ENCODE measurements at places on chromosomes 2 and 18.

- no peak for DNase-seq
Observed at GRCh38 chr2:48036312-48036711, 130.0 kb upstream of the FBXO11 start.

- DNase-seq, result no peak
Observed at GRCh38 chr2:171941316-171941699, 19.0 kb downstream of the HAT1 start.

DNA sequence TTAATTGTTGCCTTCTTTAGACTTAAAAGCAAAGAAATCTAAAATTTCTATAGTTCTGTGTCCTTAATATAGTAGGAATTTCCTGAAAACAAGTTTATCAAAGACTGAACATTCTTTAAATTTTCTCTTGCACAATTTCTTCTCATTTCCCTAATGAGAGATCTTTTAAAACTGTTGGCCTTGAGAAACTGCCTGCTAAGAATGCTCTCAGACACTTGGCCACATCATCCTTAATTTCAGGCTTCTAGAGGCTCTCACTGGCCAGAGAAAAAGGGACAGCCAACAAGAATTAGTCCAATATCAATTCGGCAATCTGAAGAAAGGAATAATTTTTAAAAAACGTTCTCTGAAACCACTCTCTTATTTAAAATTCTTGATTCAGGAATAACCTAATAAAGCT, 167.0 kb upstream of the CREB1 start:
- DNase-seq, result no peak

GRCh38 chr2:6072276-6072675, 380.1 kb downstream of the SOX11 start:
- no peak for DNase-seq

DNA sequence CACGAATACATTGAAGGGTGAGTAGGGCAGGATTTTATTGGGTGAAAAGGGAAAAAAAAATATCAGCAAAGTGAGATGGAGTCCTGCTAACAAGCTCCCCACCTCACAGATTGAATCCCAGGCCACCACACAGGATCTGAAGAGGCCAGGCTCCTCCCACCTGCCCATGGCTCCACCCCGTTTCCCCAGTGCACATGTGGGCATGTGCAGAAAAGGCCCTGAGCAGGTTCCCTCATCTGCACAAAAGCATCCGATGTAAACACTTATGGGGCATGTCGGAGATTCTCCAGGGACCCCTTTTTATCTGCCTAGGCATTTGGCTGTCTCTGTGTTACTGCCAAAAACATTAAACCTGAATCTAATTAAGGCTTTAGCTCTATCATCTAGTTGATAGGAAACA, 35.2 kb downstream of the SKA1 start:
- no peak for DNase-seq

GRCh38 chr2:191569025-191569424, 108.9 kb upstream of the NABP1 start:
- no peak for DNase-seq

DNA sequence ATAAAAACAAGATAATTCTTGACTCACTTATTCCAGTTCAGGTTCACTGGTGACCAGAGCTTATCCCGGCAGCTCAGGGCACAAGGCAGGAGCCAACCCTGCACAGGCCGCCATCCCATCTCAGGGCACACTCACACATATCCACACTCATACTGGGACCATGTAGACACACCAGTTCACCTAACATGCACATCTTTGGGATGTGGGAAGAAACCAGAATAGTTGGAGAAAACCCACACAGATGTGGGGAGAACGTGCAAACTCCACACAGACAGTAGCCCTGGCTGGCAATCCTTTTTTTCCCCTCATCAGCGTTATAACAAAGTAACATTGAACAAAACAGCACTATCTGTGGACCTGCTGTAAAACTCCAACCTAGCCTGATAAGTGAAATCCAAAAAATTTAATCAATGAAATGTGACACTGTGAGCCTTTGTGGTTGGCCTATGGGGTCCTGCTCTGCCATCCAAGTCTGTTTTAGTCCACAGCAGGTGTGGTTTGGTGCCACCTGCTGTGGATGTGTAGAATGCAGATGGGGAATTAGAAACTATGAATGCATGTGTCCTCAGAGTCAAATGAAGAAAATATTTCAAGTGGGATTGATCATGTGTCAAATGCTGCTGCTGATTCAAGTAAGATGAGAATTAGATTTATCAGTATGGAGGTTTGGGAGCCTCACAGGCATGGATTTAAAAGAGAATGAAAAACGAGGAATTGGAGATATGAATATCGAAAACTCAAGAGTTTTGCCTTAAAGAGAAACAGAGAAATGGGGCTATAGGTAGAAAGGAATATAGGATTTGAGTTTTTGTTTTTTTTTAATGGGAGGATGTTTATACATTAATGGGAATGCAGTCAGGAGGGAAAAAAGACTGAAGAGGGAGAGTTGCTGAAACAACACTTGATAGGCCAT, 47.0 kb downstream of the UGP2 start:
- peak; percentile 20 for DNase-seq

GRCh38 chr2:77813599-77813998, 291.4 kb upstream of the LRRTM4 start:
- DNase-seq, result no peak

DNA sequence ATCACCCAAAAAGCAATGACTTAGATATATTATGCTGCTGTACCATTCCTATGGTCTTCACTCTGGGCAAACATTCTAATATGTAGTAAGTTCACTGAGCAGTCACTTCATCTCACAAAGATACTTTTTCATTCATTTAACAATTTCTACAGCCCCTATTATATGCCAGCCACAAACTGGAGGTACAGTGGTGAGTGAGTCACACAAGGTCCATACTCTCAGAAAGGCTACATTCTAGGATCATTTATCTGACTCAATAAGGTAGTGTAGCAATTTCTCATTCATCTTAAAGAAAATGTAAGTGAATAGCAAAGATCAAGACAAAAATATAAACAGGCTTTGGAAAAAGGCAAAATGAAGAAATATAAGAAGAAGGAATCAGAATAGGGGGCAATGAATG, 40.5 kb downstream of the NHEJ1 start:
- DNase-seq, result no peak

- no peak for DNase-seq
Observed at GRCh38 chr2:240525802-240526201, 32.0 kb downstream of the ANKMY1 start.

DNA sequence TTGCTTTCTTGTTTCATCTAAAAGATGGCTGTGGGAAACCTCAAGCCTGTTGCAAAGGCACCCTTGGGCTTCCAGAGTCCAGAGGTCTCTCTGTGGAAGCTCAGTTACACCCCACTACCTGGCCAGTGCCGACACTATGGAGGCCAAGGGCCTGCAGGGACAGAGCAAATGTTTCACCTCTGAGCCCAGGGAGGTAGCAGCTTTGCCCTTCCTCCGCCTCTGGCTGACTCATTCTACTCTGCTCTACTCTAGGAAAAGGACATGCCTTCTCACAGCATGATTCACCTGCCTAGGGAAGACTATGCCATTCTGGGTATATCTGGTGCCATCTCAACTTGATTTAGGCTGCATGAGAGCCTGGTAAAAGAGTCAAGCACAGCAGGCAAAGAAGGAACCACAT, 12.2 kb downstream of the MYOM1 start:
- no peak for DNase-seq

DNA sequence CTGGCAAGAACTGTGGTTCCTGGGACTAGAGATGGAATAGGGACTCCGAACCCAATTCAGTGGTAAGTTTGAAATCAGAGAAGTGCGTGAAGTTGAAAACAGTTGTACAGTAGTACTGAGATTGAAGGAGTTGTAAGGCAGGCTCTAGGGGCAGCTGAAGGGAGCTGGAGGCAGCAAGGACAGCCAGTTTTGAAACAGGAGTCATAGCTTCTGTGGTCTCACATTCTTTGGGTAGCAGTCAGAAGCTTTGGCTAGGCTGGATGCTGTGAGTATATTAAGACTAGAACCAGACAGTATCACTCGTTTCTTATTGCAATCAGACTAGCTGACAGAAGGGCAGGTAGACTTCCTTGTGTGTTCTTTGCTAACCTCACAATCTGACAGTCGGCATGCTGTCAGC, 64.5 kb upstream of the ADAM23 start:
- no peak for DNase-seq

- DNase-seq, result peak; percentile 39
Observed at GRCh38 chr2:120448961-120449810, 103.2 kb downstream of the INHBB start.

GRCh38 chr2:111061191-111061590, 59.5 kb upstream of the BCL2L11 start:
- DNase-seq, result no peak

DNA sequence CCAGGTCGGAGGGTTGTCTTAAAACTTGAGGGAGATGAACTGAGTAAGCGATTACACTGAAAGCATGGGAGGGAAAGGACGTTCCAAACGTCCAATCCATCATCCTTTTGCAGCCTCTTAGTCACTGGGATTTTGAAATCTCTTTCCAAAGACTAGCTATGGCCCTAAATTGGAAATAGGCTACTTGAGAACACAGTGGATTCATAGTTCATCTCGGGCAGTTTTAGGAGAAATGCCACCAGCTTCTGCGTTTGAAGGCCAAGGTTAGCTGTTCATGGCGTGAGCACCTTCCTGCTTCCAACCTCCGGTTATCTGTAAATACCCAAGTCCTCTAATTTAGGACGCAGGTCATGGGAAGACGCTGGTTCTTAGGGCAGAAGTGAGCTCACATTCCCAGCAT, 821 bp upstream of the EML6 start:
- DNase-seq, result no peak

DNA sequence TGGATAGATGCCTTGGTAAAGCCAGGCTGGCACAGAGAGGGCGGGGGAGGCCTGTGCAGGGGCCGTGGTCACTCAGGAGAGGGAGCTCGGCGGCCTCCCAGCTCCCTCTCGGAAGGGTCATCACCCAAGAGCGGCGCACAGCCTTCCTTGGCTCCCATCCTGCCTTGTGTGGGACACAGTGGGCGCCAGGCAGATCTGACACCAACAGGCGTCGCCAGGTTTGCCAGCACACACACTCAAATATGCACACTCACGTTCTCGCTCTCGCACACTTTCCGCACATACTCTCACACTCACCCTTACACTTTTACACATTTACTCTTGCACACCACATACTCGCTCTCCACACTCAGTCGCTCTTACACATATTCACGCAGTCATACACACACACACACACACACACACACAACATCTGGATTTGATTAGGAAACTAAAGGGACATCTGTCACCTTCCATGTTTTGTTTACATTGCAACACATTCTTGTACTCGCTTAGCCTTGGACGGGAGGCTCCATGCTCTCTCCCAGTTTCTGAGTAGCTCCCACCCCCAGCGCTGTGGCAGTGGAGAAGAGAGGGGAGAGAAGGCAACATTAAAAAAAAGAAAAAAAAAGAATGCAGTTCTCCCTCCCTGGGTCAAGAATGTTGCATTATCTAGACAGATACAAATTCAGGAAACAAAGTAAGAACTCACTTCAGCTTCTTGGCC, 10.5 kb downstream of the CHMP1B start:
- DNase-seq, result no peak

GRCh38 chr2:41856946-41857345, 190.9 kb upstream of the PKDCC start:
- DNase-seq, result no peak

- DNase-seq, result no peak
Observed at GRCh38 chr2:151374436-151374835, 17.0 kb downstream of the TNFAIP6 start.

DNA sequence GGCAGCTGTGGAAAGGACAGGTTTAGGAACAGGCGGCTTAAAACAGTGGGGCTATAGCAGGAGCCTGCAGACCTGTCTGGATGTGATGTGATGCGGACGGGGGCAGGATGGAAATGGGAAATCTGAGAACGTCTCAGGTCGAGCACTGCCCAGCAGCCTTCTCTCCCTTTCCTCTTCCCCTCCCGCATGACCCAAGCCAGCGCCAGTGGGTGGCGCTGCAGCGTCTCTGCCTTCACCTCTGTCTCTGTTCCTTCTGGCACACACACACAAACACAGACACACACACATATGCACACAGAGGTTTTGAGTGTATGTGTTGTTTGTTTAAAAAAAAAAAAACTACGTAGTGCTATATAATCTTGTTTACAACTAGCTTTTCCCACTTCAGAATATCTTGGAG, 82.0 kb upstream of the SLC66A3 start:
- no peak for DNase-seq

DNA sequence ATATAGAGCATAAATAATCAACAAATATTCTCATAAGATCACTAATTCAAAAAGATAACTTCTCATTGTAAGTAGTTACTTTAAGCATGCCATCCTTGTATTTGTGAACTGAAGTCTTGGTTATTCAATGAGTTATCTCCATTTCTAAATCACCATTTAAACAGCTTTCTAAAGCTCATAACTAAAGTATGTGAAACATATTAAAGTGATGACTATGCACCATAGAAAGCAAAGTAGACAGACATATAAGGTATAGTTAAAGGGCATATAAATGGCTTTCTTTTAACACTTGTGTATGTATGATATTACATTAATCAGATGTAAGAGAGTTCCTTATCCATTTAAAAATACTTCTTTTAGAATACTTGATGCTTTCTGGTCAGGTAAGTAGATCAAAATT, 83.5 kb downstream of the IKZF2 start:
- DNase-seq, result no peak

DNA sequence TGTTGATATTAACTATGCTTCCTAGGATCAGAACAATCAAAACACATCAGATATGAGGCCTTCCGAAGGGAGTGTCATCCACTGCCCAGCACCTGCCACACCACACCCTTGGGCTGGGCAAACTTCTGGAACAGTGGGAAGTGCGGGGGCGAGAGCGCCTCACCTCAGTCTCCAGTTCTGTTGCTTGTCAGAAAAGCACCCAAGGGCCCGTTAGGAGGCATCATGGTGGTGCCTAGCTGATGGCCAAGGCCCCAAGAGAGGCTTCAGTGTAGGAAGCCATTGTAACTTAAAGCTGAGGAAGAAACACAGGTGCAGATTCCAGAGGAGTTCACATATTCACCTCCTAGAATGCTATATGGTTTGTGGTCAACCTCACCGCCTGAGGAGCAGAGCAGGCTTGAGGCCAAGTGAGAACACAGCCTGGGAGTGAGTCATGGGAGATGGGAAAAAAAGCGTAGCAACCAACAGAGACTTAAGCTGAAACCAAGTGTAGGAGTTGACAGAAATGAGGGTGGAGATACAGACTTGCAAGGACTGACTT, 85.1 kb upstream of the ATL2 start:
- no peak for DNase-seq

DNA sequence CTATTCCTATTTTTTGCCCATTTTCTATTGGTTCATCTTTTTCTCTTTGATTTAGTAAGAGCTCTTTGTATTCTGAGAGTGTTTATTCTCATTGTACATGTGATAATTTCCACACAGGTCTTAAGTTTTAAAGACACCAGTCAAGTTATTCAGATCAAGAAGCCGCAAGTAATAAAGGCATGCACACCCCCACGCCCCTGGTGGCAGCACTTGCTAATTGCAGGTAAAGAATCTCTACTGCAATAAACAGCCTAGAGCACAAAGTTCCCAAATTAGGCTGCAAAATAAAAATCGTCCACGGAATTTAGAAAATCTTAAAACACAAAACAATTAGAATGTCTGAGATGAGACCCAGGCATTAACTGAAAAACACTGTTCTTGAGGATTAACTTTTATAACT, 45.2 kb downstream of the ST3GAL5 start:
- no peak for DNase-seq
